Activated naive CD4-positive, alpha-beta T cell treated with anti-CD3 and anti-CD28 coated beads, Interleukin-2, amount 50 U/mL, for 16 hours (primary cell): ENCODE measurements at places on chromosomes 5 and 9.

GRCh38 chr5:151005950-151006576 is 14.3 kb upstream of the GPX3 start:
- no peak for DNase-seq

DNA sequence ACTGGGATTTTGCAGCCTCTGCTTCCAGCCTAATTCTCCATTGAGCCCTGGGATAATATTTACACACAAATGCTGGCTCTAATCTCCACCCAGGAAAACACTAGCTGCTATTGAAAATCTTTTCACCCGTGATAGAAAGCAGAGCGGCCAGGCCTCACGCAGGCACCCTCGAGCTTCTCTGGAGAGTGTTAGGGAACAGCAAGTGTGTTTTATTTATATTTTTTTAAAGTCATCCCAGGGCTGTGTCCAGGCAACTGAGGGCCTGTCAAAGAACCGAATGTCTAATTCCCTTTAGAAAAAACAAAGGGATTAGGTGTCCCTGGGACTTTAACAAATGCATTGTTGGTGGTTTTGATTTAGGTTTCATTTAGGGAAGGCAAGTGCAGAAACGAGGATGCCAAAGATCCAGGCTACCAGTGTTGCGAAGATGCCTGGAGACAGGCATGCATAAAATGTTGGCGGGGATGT is 51.2 kb upstream of the SPRY4 start:
- DNase-seq = no peak

DNA sequence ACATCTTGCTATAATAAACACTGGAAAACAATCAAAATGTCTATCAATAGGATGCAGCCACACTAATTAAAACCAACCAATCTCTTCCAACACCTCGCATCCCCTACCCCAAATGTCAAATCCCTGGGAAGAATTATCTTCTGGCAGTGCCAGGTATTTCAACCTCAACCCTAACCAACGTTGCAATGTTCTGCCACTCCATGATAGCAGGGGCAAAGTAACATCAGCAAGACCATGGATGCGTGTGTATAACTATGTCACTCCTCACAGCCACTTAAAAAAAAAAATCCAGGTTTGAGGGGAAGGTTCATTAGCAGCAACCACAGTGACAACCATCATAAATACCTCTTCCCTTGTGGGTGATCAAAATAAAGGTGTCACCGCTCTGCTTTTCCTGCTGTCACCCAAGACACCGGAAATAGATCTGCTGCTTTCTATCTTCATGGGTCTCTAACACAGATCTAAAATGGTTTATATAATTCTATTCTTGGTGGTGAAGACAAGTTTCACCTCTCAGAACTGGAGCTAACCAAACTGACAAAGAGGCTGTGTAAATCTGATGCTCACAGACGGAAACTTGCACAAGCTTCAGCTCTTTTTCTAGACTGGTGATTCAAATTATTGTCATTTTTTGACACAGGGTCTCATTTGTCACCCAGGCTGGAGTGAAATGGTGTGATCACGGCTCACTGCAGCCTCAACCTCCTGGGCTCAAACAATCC is 9.9 kb downstream of the HSPA9 start:
- DNase-seq = no peak

DNA sequence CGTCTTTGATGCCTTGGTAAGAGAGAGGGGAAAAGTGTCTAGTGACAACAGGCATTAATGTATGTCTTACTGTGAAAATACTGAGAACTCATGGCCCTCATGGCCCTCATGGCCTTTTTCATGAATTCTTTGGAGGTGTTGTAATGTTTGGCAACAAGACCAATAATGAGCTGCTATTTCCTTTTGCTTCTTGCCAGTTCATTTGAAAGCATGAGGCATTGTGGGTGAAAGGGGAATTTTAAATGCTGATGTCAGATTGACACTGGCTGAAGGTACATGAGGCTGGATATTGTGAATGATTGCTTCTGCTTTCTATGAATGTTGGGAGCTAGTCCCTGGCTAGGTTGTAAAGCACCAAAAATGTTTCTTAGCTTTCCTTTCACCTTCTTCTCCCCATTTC is 79.2 kb downstream of the DOCK2 start:
- DNase-seq = no peak

- DNase-seq = no peak
Measured at GRCh38 chr9:90515510-90515909, 127.1 kb downstream of the DIRAS2 start.

DNA sequence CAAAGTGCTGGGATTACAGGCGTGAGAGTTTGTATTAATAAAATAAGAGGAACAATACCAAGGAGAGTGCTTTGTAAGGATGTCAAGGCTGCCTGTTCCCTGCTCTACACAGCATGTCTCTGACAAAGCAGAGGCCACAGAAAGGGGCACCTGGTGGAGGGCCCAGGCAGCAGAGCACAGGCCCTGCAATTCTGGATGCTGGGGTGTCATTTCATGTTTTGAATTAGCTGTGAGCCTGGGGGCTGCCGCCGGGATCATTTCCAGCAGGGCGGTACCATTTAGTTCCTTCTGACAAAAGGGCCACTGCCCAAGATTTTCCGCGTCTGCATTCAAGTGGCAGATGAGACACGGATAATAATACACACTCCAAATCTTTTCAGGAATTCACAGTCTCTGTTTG is 396.9 kb downstream of the GADD45G start:
- no peak for DNase-seq

- no peak for DNase-seq
Measured at GRCh38 chr5:104372376-104372775, 809.8 kb upstream of the NUDT12 start.

- peak; percentile 35 for DNase-seq
Measured at GRCh38 chr9:110183208-110184145, 24.5 kb downstream of the C9orf152 start.

- DNase-seq = no peak
Measured at GRCh38 chr5:127810707-127811490, 107.7 kb downstream of the CCDC192 start.

GRCh38 chr9:33351547-33351946 is 50.8 kb downstream of the AQP7 start:
- no peak for DNase-seq

DNA sequence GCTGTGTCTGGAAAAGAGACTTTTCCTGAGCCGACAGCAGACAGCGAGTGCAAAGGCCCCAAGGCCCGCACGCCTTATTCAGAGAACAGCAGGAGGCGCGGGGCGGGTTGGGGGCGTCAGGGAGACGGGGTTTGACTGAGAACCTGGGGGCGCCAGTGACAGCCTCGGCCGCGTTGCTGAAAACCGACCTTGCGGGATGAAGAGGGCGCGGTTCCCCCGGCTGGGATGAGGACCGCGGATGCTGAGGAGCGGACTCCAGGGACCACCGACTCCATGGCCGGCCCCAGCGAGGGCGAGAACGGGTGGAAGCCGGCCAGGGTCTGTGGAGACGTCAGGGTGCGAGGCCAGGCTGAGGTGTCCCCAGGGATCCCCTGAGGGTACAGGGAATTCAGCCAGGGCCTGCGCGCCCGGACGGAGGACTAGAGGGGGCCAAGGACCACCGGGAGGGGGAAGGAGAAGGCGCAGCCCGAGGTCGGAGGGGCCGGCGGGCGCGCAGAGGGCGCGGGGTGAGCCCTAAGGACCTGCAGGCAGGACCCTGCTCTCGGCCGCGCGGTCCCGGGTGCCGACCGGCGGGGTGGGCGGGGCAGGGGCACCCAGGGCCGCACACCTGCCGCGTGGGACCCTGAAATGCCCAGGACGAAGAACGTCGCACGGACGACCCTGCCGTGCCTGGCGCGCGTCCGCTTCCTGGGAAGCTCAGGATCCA is 837 bp upstream of the AHRR start:
- DNase-seq = no peak

GRCh38 chr5:133035224-133035623 is 8.9 kb upstream of the ZCCHC10 start:
- DNase-seq = no peak

DNA sequence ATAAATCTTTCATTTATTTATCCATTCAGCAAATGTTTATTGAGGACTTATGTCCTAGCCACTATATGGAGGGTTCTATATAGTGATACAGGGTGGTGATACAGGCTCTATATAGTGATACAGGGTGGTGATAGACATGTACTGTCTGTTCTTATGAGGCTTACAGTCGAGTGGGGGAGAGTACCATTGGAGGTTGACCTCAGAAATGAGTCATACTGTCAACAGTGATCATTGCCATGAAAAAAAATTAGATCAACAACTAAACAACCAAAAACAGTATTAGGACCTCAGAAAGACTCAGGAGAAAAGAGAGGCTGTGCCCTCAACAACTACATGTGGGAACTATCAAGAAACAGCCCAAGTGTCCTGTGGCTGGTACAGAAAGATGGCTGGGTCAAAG is 22.0 kb downstream of the PAPPA start:
- no peak for DNase-seq

DNA sequence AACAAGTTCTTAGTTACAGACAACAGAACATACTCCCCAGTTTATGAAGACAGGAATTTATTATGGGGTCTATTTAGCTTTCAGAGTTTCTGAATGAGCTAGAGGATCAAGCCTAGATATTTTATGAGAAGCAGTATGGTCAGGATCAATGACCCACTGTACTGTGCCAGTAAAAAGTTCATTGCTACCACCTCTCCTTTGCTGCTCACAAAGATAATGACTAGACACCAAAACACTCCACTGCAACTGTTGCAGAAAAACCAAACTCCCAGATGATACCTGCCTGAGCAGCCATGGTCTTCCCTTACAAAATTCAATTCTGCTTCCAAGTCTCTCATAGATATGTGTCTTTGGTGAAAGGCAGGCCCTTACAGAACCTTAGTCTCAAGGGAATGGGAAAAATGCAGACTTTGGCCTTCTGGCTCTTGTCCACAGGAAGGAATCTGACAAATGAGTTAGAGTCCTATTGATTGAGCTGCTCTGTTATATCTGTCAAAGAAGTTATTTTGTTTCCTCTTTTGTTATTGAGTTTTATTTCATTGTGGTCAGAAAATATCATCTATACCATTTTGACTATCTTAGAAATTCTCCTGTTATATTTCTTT is 74.7 kb upstream of the RASGRF2 start:
- DNase-seq = no peak

DNA sequence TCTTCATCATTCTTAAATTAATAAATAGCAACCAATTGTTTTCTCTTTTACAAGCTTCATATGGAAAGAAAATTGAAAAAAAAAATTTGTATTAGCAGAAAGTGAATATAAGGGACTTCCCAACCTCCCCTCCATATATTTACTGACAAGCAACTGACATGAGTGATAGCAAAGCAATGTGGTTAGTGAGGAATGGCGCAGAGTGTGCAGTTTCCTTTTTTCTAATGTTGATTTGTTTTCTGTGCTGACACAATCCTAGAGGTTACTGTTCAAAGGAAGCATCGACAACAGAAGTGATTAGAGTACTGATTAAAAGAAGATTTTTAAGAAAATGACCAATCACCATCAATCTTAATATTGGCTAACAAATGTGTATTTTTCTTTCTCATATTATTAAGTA is 1.7 kb upstream of the PTGER4 start:
- DNase-seq = no peak

GRCh38 chr5:50710838-50711237 is 44.4 kb downstream of the PARP8 start:
- no peak for DNase-seq

GRCh38 chr5:178331491-178331996 is 98.9 kb upstream of the PHYKPL start:
- no peak for DNase-seq

DNA sequence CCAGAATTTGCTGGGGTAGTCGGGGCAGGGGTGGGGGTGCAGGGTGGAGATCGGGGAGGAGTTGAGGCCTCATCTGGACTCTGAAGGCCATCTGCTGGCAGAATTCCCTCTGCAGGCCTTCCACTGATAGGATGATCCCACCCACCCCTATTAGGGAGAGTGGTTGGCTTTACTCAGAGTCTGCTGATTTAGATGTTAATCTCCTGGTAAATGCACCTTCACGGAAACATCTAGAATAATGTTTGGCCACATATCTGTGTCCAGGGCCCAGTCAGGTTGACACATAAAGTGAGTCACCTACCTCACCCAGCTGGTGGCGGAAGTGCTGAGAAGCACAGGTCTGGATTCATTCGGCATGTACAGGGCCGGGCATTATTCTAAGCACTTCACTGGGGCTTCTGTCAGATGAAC is 50.0 kb downstream of the DAPK1 start:
- DNase-seq = no peak

DNA sequence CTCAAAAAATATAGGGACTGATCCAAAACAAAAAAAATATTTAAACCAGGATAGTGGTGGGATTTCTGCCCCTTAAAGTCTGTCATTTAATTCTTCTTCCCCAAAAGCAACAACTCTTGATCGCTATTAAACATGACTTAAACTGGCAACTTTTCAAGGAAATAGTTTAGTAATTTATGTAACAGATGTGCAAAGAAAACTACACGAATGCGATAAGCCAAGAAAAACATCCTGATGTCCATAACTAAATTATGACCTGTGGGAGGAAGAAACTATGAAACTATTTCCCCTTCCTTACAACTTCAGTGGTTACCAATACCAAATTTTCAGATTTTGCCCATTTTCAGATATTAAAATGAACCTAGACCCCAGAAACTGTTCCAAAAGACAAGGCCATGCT is 31.5 kb downstream of the CLINT1 start:
- DNase-seq = no peak

DNA sequence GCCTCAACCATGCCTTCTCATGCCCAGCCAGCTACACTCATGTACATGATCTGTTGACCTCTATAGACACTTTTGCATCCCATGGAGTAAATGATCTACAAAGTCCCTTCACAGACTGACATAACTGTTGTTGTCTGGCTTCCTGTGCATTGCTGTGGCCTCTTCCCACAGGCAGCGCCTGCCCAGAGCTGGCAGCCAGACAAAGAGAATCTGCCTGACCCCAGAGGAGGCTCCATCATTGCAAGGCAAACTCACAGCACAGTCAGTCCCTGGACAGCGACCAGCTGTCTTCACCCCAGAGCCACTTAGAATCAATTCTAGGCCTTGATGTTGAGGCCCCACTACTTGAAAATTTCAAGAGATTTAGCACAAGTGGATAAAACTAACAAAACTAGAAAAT is 65.5 kb downstream of the INSYN2B start:
- DNase-seq = no peak

GRCh38 chr5:31471916-31472315 is 60.0 kb downstream of the DROSHA start:
- DNase-seq = no peak

DNA sequence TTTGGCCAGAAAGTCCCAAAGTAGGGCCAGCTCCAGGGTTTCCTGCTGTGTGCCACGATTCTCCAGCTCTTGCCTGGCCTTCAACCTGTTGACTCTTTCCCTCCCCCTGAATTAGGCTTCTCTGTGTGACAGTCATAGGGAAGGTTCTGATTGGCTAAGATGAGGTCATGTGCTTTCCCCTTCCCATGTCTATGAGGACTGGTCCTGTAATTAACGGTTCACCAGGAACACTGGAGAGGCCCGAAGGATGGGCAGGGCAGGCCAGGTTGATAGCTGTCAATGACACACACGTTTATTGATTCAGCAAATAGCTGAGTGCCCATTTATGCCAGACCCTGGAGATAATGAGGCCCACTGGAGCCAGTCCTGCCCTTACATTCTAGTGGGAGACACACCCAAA is 9.0 kb upstream of the PRR7 start:
- no peak for DNase-seq

DNA sequence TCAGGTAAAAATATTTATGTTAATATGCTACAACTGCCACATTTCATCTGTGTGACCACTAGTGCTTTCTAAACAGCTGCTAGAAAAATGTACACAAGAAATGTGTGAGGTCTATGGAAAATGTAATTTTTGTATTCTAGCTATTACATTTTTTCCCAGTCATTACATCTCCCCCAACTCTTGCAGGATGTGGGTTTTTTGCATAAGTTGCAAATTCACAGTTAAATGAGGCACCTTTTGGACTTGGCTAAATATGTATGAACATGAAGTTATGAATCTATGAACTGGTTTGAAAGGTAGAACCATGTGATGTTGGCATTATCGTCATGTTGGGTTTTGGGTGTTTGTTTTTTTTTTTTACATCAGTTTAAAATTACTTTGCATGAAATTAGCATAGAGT is 590.4 kb upstream of the WWC1 start:
- no peak for DNase-seq
